Peyer's patch (tissue), 4 donors: ENCODE measurements at places on chromosomes 2 and 18. TPM values are rescaled to one million over a fixed set of nuclear protein-coding genes. Genes with fewer than 3 reads are reported as not detected.

DNA sequence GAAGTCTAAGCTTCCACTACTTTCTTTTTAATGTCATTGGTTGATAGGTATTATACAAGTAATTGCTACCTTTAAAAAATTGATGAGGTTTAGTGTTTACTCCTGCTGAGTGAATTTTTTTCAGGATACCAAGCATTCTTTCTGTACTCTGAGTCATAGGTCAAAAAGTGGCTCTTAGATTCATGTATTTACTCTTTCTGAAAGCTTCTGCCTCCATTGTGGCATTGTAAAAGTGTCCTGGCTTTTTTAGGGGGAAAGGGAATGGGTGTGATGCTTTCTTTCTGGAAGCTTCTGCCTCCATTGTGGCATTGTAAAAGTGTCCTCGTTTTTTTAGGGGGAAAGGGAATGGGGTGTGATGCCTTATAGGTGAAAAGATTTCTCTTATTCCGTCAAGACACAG lies 286.5 kb downstream of the LPIN1 start:
- no peak for DNase-seq

DNA sequence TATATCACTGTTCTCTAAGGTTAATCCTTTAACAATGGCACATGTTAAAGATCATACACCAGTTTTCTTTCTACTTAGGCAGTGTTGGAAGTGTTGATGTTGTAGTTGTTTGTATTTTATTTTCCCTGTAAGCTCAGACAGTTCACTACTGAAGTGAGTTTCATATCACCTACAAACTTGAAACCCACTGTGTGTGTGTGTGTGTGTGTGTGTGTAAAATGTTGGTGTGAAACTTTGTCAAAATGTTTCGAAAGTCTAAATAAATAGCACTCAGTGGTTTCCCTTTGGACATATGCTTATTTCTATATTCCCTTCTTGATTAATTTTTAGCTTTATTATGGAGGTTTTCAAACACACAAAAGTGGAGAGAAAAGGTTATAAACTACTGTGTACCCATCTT lies 79.8 kb upstream of the CAVIN2 start:
- DNase-seq, result no peak

GRCh38 chr2:127735537-127736399 lies 34.5 kb downstream of the SFT2D3 start:
- DNase-seq, result no peak

- DNase-seq, result no peak
Measured at GRCh38 chr2:216974321-216975302, 114.7 kb upstream of the TNP1 start.

DNA sequence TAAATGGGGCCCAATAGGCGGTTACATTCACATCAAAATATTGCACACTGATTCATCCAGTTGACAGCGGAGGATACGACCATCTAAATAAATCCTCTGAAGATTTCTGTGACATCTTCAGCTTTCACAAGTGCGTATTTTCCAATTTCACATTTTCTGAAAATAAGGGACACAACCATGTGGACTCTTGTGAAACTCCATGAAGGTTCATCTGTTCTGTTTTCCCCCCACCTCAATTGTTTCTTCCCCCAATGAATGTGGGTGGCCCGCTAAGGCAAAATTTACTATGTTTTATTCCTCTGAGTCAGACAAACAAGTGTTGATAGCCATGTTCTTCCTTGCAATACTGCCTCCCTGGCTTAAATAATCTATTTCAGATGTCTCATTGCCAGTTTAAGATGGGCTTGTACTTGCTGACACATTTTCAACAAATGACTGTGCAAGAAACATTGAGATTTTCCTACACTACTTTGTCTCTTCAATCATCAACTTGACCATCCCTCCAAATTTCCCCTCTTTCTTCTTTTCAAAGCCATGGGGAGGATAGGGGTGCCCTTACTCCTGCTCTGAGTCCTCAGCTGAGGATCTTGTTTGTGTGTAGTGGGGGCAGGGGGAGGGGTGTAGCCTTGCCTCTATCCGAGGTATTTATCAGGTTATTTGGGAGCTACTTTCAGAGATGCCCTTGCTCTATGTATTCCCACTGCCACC lies 78.2 kb downstream of the BCL11A start:
- no peak for DNase-seq

DNA sequence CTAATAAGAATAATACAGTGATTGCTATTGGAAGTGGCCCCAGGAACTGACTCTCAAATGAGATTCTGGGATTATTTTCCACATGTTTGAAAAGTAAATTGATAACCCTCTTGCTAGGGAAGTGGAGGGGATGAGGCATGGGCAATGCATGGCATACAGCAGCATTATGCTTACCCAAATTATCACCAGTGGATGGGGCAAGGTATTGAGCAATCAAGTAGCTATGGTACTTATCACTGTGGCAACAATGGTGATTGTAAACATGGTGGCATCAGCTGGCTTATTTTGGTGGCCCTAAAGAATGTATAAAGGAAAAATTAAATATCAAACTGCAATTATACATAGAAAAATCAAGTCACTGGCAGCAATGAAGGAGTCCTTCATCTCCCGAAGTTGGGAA lies 155.1 kb downstream of the FIGN start:
- DNase-seq, result no peak

GRCh38 chr2:71882949-71883472 lies 264.7 kb downstream of the CYP26B1 start:
- DNase-seq, result peak; percentile 76

- DNase-seq, result no peak
Measured at GRCh38 chr2:201794294-201794693, 12.0 kb upstream of the CDK15 start.

- no peak for DNase-seq
Measured at GRCh38 chr2:102485147-102485785, 12.2 kb downstream of the SLC9A4 start.

DNA sequence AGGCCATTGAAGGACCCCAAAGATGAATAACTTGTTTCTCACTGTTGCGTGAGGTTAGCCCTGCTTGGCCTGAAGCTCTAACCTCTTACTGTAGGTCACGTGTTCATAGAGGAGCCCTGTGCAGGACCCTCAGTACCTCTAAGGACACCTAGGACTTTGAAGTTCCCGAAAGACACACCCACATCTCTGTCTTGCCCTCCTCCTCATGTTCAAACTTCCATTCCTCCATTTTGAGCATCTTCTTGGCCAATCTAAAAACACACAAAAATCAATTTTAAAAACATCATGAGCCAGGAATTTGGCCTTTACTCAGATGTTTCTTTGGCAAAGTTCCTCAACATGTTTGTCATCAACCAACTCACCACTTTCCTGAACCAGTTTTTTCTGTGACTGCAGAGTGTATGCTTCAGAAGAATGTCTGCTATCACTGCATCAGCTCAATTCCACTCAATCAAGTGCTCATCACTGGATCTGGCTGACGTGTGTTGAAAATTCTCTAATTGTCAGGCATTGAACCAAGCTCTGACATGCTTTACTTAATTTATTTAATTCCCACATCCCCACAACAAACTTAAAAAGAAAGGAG lies 101.6 kb downstream of the AP1S3 start:
- DNase-seq, result no peak

GRCh38 chr2:7041421-7041820 lies 124.2 kb downstream of the RNF144A start:
- no peak for DNase-seq

The TEKT4 gene
- not detected for total RNA-seq

The BOLL gene
- not detected for total RNA-seq

The ARHGAP15 gene
- 203 TPM for total RNA-seq

The ALPG gene
- total RNA-seq, result not detected

The C18orf32 gene
- total RNA-seq, result 51.3 TPM

The C1QL2 gene
- total RNA-seq, result not detected

The HOXD12 gene
- not detected for total RNA-seq

The MRPL44 gene
- 20.9 TPM for total RNA-seq

The TPO gene
- 46.2 TPM for total RNA-seq
